EL (cell line): ENCODE measurements at places on chromosomes 2 and 18.

GRCh38 chr18:12155996-12156395, 62.4 kb downstream of the ANKRD62 start:
- DNase-seq, result no peak

DNA sequence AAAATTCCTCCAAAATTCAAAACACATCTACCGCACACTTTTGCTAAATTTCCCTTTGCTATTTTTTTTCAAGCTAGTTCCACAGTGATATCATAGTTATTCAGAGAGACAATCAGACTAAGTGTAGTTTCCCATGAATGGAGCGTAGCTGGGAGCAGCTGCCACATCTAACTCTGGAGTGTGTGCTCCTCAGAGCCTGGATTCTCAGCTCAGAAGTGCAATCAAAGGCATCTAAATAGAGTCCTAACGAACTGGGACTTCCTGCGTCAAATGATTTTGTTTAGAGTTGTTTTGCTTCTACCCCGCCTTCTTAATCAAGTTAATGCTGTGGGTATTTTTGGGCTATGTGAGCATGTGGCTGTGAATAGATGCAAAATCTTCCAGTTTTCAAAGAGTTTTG, 160.3 kb downstream of the TMEM18 start:
- no peak for DNase-seq

GRCh38 chr2:135904341-135904989, 28.2 kb upstream of the MCM6 start:
- DNase-seq, result peak; percentile 36

DNA sequence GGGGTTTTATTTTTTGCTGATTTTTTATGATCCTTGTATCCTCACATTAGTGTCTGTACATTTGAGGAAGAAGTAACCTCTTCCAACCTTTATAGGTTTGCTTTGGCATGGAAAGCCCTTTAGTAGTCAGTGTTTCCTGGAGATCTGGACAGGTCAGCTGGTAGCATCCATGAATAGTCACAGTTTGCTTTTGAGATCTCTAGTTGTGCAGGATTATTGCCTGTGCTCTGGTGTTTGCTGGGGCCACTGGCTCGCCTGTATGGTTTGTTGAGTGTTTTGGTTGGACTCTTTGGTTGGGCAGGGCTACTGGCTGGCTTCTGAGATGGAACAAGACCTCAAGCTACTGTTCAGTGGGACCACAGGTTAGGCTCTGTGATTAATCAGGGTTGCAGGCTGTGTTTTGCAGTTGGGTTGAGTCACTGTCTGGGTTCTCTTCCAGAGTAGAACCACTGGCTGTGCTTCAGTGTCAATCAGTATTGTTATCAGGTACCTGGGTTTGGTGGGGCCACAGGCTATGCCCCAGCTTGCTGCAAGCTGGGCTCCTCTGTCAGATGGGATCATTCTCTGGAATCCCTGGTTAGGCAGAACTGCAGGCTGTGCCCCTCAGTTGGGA, 20.0 kb downstream of the SP140L start:
- no peak for DNase-seq

DNA sequence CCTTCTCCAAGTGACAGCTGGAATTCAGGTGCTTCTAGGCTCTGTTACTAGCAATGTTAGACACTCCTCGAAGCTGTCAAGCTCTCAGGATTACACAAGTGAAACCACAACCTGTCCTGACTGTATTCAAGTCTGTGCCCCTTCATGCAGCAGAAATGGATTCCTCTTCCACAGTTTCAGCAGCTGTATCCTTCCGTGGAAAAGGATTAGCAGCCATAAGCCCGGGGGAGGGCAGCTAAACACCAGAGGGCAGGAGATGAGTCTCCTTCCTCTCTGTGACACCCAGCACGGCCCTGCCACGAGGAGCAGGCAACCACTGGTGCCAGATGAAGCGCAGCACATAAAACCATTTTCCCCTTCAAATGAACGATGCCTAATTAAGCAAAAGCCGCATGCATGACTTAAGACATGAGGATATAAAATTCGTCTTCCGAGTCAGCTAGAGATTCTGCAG, 1.2 kb downstream of the ST3GAL5 start:
- DNase-seq, result peak; percentile 64

DNA sequence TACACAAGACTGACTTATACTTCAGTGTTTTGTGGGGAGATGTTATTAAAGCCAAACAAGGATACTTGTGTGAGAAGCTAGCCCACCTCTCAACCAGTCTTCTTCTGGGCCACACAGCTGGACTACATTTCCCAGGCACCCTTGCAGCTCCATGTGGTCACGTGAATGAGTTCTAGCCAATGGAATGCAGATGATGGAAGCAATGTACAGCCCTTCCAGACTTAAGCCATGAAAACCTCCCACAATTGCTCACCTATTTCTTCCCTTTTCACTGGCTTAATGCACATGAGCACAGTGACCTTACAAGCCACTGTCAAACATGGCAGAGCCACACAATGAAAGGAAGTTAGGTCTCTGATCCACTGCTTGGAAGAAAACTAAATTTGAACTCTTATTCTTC, 20.4 kb upstream of the FEZ2 start:
- peak; percentile 67 for DNase-seq
